ENCODE measurements at places on chromosomes 1 and 21. TPM values are rescaled to one million over a fixed set of nuclear protein-coding genes. Genes with fewer than 3 reads are reported as not detected.

DMRTA2 gene
- polyA plus RNA-seq, result not detected

ZSWIM5 gene
- polyA plus RNA-seq, result 4.5 TPM

CAPN8 gene
- polyA plus RNA-seq, result 2.2 TPM

- no peak for DNase-seq
These were observed 21.8 kb upstream of the CASQ2 start for GRCh38 chr1:115790356-115790755.

DNA sequence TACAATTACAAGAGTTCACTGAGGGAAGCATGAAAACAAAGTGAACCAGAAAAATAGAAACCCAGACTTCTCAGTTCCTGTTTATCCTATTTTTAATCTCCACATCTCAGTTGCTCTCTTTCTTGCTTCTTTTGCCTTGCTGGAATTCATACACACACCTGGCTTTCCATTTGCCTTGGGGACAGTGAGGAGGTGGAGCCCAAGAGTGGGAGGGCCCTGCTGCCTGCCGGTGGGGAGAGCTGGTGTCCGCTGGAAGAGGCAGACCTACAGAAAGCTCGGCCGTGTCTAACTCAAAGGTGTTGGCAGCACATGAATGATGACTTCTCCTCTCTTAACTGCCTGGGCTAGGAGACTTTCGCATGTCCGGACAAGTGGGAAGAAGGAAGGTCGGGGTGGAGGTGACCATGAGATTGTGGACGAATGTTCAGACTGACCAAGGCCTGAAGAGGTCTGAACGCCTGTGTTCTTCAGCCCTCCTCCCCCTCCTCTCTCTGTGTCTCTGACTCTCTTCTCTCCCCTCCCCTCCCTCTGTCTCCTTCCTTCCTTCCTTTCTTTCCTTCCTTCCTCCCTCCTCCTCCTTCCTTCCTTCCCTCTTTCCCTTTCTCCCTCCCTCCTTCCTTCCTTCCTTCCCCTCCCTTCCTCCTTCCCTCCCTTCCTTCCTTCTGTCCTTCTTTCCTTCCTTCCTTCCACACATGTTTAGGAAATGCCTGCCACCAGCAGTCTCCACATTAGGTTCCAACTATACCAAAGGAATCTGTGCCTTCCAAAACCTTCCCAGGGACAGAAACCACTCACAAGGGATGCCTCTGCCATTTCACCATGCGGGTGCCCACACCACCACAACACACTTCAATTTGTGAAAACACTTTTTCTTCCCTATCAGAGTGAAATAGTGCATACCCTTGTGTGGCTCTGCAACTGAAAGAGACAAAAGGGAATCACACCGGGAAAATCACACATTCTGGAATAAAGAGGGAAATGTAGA, 157.3 kb upstream of the RUNX1 start:
- no peak for DNase-seq

DNA sequence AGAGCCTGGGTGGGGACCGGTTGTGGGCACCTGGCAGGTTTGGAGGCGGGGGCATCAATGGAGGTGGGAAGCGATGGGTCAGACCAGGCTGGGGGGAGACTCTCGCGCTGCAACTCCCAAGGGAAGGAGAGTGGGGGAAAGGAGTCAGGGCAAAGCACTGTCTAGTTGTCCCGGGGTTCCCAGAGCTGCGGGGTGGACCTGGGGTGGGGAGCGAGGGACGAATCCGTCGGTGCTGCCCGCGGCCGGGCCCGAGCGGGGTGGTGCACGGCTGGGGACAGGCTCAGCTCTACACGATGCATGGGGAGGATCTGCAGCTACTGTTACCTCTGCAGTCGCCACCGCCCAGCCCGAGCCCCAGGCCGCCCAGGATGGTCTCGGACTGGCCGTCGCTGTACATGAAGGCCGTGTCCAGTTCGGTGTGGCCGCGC, 427 bp downstream of the AKR7A2 start:
- DNase-seq, result no peak

GRCh38 chr1:192801451-192801850, 7.4 kb upstream of the RGS2 start:
- DNase-seq, result no peak

DNA sequence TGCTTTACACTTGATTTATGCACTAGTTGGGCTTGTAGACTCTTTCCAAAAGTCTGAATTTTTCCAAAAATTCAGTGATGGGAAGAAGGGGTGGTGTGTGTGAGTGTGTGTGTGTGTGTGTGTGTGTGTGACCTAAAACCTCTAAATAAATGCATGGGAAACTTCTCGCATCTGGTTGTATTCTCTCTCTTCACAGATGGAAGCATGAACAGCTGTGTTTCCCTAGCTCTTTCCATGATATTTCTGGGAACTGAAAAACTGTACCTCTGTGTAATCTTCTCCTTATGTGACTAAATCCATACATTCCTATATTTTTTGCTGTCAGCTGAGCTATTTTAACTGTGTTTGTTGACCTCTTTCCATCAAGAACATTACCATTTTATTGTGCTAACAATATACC, 26.2 kb upstream of the CYYR1 start:
- DNase-seq, result no peak

DNA sequence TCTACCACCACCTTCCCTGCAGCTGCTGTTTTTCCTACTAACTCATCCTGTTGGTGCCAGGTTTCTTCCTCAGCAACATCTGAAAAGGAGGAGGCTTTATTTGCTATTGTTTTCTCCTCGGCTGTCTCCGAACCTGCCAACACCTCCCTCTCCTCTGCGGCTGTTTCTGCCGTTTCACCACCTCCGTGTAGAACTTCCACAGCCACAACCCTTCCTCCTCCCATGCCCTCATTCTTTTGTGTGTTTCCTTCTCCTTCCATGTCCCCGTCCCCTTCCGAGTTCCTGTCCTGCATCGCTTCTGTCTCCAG, 59.0 kb upstream of the LRRC53 start:
- DNase-seq, result no peak

DNA sequence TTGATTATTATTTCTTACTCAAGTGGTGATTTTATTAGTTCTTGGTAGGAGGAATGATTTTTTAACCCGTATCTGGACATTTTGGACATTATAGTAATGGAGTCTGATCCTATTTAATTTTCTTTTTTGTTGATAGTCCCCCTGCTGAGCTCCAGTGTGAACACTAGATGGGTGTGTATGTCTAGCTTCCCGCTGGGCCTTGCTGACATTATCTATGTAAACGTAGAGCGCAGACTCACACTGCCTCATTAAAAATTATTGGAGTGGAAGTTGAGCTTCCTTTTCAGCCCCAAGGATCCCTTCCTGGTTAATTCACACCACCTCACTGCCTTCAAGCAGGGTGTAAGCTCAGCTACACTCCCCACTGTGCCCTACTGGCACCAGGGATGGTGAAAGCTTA, 467.6 kb upstream of the PKN2 start:
- DNase-seq, result no peak

- DNase-seq, result no peak
These were observed 36.9 kb upstream of the HIVEP3 start for GRCh38 chr1:41955461-41956159.

DNA sequence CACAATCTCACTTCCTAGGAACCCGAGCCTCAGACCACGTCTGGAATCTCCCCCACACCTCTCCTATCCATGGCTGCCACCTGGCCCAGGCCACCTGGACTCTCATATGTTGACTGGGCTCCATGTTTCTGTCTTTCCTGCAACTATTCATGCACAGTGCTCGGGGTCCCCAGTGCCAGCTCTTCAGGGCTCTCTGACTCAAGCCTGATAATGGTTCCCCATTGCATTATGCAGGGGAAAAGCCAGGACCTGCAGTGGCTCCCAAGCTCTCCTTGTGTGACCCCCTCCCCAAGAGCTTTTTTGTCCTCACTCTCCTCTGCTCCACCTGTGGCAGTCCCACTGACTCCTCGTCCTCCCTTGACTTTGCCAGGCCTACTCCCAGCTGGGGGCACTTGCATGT, 417.6 kb downstream of the NPHP4 start:
- no peak for DNase-seq

Measured in right lung (tissue), 10 donors.